Activated T-helper 1 cell treated with anti-CD3 and anti-CD28 coated beads, Interleukin-12 subunit alpha, Interleukin-12 subunit beta, Interleukin-2, Interleukin-4 antibody, amounts not matched to agents 30 ng/mL and 10 ng/mL and 1 ng/mL, durations not matched to agents 14 hours and 24 hours and 36 hours (primary cell): ENCODE measurements at places on chromosomes 6 and 20.

- no peak for DNase-seq
Observed at GRCh38 chr20:58638467-58639181, 12.5 kb upstream of the STX16 start.

- DNase-seq = no peak
Observed at GRCh38 chr20:25856256-25856884, 159.7 kb upstream of the ZNF337 start.

DNA sequence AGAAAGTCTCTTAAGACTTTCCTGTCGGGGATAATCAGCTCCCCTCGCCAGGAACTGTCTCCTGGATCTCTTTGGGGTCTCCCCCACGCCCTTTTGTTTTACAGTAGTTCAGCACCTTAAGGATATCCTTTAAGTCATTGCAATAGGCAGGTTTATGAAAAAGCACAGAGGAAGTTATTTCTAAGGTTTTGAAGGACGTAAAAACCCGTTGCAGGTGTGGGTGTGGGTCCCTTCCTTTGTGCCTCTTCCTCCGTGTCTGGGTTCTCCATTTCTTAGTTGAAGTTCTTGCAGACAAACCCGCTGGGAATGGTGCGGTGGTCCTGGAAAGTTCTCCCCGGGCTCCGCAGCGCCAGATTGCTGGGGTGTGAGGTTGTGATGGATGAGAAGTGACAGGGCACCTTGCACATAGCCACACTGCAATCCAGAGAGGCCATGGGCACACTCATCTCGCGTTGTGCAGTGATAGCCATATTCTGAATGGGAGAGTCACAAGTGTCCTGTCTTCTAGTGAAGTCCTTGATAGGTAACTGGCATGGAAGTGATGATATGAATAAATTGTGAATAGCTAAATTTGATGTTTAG lies 65.2 kb downstream of the GTF2H5 start:
- DNase-seq = no peak

- peak; percentile 94 for DNase-seq
Observed at GRCh38 chr6:158869826-158870648, 50.9 kb upstream of the EZR start.

- DNase-seq = no peak
Observed at GRCh38 chr20:22944062-22944461, 91.0 kb upstream of the SSTR4 start.

DNA sequence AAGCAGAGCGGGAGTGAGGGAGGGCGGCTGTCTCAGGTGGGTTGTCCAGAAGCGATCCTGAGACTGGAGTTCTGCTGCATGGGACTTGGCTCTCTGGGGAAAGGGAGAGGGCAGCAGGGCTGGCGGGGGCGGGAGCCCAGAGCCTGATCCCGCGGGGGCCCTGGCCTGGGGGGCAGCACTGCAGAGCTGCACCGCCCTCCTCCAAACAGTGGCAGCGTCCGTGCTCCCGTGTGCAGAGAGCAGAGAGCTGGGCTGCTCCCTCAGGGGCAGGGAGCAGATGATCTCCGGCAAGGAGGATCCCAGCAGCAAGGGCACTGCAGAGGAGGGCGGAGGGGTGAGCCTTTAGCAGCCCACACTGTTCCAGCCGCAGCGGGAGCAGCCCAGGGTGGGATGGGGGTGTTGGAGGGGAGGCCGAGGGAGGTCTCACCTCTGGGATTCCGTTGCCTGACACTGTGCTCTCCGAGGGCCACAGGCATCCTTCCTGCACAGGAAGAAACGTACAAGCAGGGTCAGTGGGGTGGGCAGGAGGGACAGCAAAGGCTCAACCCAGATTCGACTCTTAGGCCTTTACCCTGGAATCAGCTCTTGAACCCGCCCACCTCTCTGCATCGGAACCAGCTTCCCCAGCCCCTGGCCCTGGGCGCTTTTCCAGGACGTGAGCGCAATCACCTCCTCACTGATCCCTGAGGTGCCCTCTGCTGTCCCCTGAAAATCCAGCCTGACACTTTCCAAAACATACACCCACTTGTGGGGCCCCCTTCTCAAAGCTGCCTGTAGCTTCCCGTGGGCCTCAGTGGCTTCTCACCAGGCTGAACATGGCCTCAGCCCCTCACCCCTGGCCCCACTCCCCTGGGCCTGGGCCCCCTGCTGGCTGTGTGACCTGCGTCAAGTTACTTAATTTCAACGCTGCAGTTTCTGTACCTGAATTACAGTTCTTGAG lies 32.6 kb upstream of the ZBP1 start:
- no peak for DNase-seq

DNA sequence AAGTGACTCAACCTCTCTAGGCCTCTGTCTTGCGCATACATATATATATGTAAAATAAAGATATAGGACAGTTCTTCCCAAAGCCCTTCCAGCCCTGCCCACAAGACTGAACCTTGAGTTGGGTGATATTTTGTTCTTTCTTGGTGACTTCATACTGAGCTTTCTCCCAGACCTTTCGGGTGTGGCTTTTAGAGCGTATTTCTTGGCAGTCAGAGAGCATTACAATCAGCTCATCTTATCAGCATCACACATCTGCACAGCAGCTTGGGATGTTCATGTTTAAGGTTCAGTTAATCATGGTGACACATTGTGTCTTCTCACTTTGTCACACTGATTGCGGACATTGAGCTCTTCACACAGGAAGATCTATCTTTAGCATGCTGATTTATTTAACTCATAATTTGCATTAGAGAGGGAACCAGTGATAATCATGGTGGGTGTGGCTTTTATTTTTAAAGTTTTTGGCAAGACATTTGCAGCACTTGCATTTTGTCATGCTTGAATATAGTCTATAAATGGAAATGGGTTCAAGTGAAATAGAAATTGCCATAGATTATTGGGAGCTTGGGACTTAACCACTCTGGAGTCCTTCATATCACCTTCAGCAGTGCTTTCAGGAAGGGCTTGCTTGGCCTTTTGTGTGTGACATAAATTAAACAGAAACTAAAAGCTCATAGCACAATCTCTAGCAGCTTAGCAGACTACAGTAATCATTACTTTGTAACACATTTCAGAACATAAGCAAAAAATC lies 8.3 kb downstream of the KIF3B start:
- DNase-seq = peak; percentile 41

DNA sequence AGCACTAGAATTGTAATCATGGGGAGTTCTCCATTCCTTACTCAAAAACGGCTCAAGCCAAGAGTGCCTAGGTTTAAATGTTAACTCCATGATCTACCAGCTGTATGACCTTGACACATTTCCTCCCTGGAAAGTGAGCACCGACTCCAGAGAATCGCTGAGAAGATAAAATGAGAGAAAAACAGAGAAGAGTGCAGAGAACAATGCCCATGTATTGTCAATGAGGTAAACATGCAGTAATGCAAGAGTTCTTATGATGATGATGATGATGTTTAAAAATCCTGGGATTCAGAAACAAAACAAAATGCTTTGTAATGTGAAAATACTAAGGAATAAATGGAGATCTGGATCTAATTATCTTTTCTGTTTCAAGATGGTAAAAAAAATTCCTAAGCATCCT lies 64.8 kb upstream of the BEND6 start:
- DNase-seq = no peak

- no peak for DNase-seq
Observed at GRCh38 chr6:166085500-166085899, 82.2 kb downstream of the TBXT start.

GRCh38 chr6:7939864-7940228 lies 29.3 kb upstream of the TXNDC5 start:
- DNase-seq = no peak

DNA sequence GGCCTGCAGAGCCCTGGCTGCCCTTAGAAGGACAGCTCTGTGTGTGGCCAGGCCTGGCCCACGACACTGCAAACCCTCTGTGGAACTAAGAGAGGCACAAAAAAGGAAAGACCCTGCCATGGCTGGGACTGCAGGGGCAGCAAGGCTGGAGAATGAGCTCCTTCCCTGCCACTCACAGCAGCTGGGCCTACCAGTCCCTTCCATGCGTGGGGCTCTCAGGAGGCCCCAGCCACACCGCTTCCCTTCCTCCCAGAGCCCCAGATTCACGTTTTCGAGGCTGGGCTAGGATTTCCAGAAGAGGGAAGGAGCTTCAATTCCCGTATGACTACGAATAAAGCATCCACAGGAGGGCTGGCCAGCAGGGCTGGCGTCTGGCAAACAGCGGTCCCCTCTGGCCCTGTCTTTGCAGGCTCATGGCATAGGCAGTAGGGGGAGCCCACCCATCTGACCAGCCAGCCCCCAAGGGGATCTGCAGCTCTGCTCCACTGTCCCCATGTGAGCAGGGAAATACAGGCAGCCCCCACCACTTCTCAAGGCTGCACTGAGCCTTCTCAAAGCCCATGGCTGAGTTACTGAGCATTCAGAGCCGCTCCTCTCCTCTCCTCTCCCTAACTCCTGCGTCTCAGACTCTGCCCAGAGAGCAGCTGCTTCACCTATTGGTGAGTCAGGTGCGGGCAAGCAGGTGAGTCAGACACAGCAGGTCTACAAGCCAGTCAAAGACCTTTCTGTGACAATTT lies 53.1 kb downstream of the NINL start:
- no peak for DNase-seq

DNA sequence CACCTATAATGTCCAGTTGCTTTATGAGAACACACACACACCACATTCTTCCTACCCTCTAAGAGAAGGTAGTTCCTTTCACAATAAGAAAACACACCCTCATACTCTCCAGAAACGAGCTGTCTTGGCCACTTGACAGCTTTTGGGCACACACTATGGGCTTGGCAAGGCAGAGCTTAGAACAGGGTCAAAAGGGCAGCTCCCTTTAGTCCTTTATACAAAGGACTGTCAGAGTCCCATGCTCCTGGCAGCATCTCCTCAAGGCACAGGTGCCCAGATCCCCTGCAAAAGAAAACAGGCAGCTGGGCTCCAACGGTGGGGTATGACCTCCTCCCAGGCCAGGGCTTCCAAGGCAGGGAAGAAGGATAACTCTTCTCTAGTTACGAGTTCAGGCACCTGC lies 4.9 kb upstream of the LYRM2 start:
- DNase-seq = no peak

GRCh38 chr6:43921039-43921438 lies 151.0 kb downstream of the VEGFA start:
- DNase-seq = no peak

DNA sequence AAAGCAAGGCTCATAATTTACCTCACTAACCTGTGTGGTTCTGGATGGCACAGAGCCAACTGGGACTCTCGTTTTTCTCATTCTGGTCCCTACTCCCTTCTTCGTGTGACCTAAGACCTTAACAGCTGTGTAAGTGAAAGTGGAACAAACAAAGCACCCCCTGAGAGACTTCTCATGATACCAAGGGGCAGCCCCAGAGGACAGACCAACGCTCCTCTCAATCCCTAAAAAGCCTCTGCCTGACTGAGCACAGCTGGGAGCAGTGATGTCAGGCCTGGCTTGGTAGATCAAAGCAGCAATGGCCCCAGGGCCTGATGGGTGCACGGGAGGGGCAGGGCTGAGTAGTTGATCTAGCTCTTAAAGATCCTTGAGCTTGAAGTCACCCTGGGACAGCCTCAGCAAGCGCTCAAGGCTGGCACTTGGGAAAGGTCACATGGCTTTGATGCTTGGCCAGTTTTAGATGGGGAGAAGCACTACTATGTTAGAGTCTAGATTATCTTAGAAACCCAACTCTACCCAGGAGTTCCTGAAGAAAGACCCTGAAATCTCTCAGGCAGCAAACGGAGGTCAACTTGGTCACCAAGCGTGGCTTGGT lies 16.2 kb upstream of the TGM2 start:
- no peak for DNase-seq

- DNase-seq = no peak
Observed at GRCh38 chr20:20872428-20872827, 160.0 kb upstream of the RALGAPA2 start.

DNA sequence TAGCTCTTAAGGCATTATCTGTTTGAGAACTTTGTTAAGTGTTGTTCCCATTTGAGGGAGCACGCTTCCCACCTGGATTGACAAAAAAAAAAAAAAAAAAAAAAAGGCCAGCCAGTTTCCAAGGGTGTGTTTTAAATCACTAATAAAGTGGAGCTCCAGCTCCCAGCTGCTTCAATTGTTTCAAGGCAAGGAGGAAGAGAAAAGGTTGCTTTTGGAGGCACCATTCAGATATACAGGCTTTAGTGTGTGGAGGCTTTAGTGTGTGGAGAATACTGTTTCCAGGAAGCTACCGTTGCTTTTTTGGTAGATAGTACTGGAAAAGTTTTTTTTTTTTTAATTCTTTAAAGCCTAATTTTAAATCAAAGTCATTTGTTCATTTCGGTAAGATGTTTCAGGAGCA lies 17.3 kb downstream of the BMP2 start:
- DNase-seq = no peak

DNA sequence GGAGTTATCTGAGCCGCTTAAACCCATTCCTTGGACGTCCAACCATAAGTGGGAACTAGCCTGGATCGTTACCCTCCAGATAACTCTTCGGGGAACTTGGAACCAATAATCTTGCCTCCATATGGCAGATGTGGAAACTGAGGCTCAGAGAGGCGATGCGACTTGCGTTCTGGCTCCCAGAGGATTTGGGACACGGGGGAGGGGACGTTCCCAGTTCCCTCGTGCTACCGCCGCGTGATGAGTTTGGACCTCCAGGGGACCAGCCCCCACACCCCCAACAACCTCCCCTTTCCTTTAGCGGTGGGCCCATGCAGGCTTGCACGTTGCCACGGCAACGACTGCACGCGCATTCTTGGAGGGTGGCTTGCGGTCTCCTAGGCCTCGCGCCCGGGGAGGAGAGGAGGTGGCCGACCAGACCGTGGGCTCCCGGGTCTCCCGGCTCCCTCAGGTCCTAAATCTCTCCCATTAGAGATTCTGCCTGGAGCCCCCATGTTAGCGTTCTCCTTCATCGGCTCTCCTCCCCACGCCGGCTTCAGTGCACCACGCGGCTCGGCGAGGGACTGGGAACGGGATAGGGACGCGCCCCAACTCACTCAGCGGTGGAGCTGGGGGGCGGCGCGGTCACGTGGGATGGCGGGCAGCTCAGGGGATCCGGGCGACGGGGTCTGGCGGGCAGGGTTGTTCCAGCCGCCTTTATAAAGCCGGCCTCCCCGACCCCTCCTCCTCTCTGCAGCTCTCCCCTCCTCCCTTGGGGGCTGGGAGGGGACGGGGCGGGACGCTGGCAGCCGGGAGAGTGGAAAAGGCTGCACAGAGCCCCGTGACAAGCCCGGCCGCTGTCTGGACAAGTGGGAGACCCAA lies at the start of gene PLTP:
Gene PLTP (minus strand): TSS at position 670 of the 858 bp plus-strand sequence. CDS start 703 bp downstream, outside the sequence.
- peak; percentile 14 for DNase-seq

DNA sequence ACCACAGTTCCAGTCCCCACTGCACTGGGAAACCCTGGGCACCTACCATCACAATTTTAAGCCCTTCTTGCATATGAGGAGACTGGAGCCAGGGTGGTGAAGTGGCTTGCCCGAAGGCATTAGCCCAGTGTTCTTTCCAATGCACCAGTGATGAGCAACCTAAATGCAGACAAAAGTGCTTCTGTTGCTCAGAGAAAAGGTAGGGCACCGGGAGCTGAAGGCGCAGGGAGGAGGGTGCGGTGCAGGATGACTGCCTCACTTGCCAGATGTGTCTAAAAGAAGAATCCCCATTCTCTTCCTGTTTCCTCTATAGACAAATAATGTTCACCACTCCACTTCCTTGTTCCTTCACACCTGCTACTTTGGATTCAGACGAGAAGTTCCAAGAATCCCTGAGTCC lies 86.5 kb downstream of the QRSL1 start:
- DNase-seq = no peak

- no peak for DNase-seq
Observed at GRCh38 chr20:1467355-1468116, 887 bp upstream of the NSFL1C start.

GRCh38 chr20:2800521-2801285 lies at the start of gene CPXM1:
Gene CPXM1 (minus strand): TSS chr20:2800627. CDS start chr20:2800572, 55 bp downstream.
- DNase-seq = no peak
